ENCODE measurements at places on chromosomes 12 and 14.

DNA sequence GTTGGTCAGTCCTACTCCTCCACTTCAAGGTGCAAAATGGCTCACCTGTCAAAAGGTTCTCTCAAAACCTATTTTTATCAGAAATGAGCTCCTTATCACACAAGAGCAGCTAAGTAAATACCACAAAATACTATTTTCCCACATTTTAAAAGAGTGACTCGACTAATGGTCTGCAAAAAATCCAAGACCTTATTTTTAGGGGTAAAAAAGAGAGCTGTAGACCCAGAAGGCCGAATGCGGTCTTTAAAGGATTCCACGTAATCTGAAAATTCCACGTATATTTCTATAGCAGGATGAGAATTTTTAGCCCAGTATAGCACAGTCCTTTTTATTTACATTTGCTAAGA, 3.8 kb downstream of the C14orf93 start:
- DNase-seq: no peak

DNA sequence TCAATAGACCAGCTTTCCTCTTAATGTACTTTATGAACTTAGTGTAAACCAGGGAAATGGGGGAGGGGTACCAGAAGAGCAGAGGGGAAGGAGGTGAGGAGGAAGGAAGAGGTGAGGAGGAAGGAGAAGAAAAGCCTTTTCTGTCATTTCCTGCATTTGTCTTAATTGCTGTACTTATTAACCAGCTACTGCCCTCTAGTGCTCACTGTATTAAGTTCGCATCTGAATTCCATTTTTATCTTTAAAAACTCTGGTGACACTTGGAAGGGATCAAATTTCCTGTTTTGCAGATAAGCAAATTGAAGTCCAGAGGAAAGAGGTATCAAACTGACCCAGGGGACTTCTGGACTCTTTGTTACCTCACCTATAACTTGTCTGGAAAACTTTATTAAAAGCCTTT, 22.2 kb downstream of the MANSC1 start:
- DNase-seq: peak; percentile 9

GRCh38 chr14:101004176-101004575, 100.7 kb upstream of the RTL1 start:
- DNase-seq: no peak

GRCh38 chr12:66600903-66601302, 78.0 kb downstream of the GRIP1 start:
- no peak for DNase-seq

DNA sequence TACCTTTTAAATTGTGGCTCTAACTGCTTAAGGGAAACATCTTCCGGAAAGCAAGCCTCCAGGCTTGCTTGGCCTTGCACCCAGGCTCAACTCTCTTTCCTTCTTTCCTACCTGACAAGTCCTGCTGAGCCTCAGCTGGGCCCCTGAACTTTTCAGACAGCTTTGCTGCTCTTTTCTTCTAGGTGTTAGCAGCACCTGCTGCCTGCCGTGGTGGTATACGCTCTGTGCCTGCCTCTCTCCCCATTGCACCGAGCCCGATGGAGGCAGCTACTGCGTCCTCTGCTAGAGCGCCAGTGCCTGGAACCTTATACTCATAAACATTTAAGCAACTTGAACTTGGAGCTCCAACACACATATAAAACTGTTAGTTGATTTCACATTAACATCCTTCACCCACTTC, 195.7 kb downstream of the ANO6 start:
- DNase-seq: no peak

GRCh38 chr14:55911776-55912175, 206.4 kb upstream of the PELI2 start:
- no peak for DNase-seq

GRCh38 chr12:119634743-119635142, 33.2 kb upstream of the PRKAB1 start:
- DNase-seq: no peak

DNA sequence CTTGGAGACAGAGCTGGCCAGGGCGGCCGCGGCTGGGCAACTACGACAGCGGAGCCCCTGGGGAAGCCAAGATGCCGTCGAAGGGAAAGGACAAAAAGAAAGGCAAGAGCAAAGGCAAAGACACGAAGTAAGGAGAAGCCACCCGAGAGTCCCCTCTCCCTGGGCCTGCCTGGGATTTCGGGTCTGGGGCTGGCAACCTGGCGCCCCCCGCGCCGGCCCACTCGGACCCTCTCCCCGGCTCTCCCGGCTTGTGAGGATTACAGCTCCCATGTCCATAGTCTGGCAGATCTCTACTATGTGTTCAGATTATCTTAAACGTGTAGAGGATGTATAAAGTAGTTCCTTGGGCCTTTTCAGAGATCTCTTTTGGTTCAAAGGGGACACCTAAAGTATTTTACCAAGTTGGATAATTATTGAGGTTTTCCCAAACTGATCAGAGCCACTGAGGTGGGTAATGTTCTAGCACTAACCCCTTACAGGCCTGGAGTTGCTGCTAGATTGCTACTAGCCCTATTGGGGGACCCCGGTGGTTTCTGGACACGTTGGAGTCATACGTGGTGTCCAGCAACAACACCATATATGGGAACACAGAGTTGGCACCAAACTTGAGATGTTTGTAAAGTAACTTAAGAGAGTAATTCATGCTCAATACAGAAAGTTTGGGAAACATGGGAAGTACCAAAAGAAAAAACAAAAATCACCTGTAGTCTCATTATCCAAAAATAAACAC, 424 bp downstream of the BBOF1 start:
- DNase-seq: no peak

DNA sequence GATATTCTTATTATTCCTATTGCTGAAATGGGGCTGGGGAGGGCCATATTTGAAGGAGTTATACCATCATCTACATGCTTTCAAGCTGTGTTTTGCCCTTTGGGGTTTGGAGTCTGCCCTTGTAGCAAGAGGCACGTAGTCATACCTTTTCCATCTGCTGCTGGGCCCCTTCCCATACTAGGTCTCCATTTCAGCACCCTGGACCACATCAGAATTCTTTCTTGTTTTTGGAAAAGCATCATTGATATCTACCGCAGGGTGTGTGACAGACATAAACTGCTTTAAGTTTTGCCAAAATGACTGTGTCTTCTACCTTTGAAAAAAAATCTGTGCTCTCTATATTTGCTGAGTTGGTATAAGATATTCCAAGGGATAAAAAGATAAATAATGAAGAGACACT, 12.3 kb upstream of the DUSP6 start:
- no peak for DNase-seq
